ENCODE measurements at places on chromosomes 13 and 19.

DNA sequence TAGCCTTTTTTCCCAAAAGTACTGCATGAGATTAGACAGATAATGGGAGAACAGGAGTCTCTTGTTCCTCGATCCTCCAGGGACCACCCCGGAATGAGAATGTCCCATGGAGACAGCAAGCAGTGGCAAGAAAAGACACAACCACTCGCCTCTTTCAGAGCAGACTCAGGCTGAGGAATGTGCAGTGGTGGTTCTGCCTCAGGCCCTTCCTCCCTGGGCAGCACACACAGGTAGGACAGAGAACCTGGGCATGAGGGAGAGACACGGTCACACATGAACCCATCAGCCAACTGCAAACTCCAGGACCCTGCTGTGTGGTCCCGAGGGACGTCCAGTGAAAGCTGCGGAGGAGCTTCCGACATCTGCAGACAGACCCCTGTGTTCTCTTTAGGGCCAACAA is 31.0 kb downstream of the CRYL1 start:
- no peak for DNase-seq

- no peak for DNase-seq
Measured at GRCh38 chr19:3668331-3669081, 31.8 kb downstream of the PIP5K1C start.

DNA sequence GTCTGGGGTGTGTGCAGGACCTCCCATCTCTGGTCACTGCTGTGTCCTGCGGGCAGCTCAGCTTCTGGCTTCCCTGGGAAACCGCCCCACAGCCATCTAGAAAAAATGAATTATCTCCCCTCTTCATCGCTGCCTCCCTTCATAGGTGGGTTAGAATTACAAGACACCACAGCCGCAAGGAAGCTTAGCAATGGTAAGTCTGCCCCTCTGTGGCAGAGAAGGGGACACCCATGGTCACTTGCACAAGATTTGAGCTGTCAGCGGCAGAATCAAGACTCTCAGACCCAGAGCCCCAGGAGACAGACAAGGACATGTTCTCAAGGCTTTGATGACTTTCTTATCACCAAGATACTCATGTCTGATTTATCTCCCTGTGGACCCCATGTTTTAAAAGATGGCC is 110.8 kb upstream of the PABPC3 start:
- no peak for DNase-seq

DNA sequence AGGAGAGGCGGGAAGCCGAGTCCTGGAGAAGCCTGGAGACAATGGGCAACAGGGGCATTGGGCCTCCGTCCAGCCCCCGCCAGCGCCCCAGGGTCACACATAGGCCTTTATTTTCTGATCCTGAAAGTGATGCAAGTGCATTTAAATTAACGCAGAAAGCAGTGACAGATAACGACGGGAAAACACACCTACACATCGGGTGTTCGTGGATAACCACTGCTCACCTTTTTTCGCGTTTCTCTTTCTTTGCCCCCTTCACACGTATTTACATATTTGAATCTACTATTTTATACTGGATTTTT is 30.4 kb upstream of the GRTP1 start:
- no peak for DNase-seq

DNA sequence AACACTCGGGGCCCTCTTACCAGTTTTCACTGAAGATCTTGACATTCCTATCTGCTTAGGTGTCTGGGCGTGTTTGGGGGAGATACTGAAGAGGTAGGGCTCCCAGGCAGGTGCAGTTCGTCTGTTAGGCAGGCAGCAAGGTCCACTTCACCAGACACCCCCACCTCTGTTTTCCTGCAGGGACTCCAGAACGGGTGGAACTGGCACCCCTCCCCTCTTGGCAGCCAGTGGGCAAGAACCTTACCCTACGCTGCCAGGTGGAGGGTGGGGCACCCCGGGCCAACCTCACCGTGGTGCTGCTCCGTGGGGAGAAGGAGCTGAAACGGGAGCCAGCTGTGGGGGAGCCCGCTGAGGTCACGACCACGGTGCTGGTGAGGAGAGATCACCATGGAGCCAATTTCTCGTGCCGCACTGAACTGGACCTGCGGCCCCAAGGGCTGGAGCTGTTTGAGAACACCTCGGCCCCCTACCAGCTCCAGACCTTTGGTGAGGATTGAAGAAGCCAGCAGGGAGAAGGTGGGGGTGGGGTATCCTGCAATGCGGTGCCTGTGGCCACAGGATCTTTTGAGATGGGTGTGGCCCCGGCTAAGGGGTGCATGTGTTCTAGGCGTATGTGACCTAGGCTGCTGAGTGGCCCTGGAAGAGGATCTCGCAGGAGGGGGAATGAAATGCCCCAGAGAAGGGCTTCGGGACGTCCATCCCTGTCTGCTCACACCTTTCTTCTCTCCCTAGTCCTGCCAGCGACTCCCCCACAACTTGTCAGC is 3.3 kb upstream of the ICAM4 start:
- no peak for DNase-seq

DNA sequence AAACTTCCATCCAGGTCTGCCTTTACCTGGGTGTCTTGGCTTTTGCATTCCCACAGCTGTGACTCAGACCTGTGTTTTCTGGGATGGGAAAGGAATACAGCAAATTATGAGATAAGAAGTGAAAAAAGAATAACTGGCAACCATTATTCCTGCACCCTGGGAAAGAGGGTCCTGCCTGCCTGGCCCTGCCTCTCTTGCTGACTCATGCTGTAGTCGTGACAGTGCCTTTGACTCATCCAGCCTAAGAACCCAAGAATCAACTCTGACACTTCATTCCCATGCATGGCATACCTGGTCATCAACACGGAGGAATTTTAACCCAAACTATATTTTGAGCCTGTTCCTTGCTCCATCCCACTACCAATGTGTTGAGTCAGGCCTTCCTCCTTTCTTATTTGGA is 185.4 kb upstream of the SERP2 start:
- no peak for DNase-seq

DNA sequence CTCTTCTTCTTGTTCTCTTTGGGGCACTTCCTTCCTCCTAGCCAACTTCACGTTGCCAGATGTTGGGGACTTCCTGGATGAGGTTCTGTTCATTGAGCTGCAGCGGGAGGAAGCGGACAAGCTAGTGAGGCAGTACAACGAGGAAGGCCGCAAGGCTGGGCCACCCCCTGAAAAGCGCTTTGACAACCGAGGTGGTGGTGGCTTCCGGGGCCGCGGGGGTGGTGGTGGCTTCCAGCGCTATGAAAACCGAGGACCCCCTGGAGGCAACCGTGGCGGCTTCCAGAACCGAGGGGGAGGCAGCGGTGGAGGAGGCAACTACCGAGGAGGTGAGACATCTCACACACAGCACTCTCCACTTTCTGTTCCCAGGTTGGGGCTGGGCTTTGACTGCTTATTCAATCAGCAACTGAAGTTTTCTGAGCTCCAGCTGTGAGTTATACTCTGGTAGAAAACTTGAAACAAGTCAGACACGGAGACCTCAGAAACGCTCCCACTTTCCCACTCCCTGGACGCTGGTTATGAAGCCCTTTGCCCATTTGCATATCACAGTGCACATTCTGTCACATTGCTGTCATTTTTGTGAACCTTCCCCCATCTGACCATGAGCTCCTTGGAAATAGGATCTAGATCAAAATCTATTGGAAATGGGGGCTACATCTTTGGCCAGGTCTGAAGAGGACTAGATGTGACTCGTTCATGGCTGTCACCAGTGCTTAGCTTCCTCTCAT is 7.2 kb upstream of the CCDC97 start:
- no peak for DNase-seq

- no peak for DNase-seq
Measured at GRCh38 chr13:20090349-20090748, 70.5 kb downstream of the GJA3 start.

- no peak for DNase-seq
Measured at GRCh38 chr13:26227166-26227971, 5.3 kb upstream of the RNF6 start.

- no peak for DNase-seq
Measured at GRCh38 chr19:45457776-45458175, 10.0 kb upstream of the FOSB start.

DNA sequence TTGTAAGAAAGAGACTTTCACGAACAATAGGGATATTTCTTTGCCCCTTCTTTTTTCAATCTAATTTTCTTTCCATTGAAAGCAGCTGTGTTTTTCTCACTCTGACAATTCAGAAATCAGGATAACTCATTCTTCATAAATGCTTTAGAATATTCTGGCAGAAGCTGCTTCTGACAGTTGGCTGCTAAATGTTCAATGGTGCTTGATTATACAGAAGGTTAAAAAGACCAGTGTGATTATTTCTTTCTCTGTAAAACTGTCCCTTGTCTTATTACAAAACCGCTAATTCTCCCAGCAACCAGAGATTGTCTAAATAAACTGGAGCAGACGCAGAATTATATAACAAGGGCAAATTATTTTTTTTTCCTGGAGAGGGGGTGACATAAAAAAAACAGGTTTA is 394.4 kb downstream of the SPRY2 start:
- no peak for DNase-seq

DNA sequence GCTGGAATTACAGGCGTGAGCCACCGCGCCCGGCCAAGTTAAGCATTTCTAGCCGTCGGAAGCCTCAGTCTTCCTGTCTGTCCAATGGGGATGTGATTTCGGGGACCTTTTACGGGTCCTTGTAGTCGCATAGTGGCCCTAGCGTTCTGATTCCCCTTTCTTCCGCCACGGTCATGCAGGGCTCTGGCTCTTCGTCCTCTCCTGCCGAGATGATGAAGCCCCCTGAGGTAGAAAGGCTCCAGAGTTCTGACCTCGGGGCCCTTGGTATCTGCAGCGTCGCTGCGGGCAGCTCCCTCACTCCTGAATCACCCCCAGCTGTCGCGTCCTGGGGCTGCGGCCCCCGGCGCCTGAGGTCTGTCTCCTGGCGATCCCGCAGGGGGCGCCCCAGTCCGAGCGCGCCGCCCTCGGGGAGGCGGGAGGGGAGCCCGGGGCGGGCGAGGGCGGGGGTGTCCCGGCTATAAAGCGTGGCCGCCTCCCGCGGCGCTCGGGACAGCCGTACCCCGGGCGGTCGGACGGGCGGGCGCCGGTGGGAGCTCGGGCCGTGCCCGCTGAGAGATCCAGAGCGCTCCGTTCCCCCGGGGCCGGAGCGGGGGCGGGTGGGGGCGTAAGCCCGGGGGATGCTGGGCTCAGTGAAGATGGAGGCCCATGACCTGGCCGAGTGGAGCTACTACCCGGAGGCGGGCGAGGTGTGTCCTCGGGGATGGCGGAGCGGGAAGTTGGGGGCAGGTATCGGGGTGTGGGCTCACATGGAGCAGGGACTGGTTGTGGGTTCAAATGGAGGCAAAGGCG is at the start of gene FOXA3:
Gene FOXA3, plus strand, starts transcription at position 487 of the 789 bp plus-strand sequence. Its CDS starts 131 bp downstream, at position 618.
- DNase-seq = no peak

DNA sequence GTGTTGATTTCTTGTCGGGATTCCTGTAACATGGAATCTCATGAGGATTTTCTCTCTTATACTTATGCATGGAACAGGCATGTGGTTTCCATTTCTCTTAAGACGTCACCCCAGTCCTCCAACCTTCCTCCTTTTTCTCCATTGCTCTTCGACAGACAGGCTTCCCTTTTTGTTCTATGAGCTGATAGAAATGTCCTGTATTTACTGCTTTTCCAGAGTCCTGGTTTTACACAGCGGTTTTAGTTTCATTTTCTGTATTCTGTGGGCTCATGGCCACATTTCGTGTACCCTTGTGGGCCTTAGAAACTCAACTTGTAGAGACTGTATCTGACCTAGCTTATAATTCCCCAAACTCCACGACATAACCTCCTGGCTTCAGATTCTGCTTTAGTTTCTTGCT is 113.1 kb downstream of the PAN3 start:
- DNase-seq = no peak

GRCh38 chr13:46293436-46293835 is 81.7 kb downstream of the LRRC63 start:
- no peak for DNase-seq

DNA sequence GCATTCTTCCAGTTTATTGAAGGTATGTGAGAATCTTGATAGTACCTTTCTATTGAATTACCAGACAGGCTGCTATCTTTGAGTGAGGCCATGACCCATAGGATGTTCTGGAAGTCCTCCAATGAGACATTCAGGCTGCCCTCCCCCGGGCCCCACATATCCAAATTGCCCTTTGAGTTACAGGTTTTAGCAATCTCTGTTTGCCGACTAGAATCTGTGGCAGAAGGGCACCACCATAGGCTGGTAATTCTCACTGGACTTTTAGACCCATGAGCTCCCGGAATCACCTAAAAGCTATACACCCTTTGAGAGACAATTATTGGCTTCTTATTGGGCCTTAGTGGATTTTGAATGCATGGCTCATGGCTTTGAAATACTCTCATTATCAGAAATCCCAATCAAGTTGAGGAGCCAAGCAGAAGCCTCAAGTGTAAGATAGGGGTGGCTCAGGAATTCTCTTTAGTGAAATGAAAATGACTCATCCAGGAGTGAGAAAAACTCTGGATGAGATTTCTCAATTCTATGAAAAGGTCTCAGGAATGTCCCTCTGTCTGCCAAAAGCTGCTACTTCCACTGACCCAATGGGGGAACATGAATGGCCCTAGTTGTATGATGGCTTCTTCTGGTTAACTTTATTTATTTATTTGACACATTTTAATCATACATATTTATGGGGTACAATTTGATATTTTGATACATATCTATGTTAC is 172.1 kb upstream of the CSNK1A1L start:
- DNase-seq = no peak

DNA sequence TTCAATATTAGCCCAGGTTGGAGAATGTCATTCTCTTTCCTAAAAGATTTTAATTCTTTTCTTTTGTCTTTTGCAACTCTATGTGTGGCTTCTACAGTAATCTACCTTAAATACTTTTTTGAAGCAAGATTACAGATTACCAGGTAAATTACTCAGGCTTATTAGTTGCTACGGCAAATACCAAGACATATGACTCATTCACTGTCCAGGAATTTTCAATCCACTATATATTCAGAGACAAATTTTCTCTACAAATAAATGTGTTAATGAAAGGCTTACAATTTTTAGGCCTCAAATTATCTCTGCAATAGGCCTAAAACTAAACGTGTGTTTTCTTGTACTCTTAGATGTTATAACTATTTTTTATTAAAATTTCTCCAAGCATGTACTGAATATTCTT is 631.3 kb downstream of the DIAPH3 start:
- DNase-seq = no peak

DNA sequence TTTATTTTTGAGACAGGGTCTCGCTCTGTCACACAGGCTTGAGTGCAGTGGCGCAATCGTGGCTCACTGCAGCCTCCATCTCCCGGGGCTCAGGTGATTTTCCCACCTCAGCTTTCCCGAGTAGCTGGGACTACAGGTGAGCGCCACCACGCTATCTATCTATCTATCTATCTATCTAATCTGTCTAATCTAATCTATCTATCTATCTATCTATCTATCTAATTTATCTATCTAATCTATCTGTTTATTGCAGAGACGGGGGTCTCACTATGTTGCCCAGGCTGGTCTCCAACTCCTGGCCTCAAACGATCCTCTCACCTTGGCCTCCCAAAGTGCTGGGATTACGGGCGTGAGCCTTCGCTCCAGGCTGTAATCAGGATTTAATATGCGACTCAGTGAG is 587 bp downstream of the ZNF613 start:
- no peak for DNase-seq

GRCh38 chr19:573519-573825 is 1.1 kb downstream of the BSG start:
- no peak for DNase-seq

- peak; percentile 100 for DNase-seq
Measured at GRCh38 chr19:54463531-54464043, at the start of gene LENG9. TSS of gene LENG9 (minus strand) at chr19:54463778. CDS start at chr19:54463526, 252 bp downstream.

Measured in DMS153 (cell line).